ENCODE measurements at places on chromosomes 1 and 21.

- no peak for DNase-seq
Observed at GRCh38 chr1:19768353-19769210, 31.1 kb downstream of the TMCO4 start.

DNA sequence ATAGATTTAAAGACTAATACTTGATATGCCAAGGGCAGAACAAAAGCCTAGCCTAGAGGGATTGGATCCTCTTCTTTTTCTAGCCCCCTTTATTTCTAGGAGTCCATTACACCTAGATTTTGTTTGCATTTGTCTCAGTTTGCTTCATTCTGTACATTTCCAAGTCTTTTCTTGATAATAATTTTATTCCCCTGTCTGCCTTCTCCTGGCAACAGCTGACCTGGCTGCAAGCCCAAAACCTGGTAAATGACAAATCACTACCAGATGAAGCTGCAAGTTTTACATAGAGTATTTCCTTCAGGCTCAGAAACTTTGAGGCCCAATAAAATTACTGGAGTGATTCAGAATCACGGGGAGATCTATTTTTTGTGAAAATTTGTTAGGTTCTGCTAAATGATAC is 36.5 kb upstream of the LHX8 start:
- no peak for DNase-seq

DNA sequence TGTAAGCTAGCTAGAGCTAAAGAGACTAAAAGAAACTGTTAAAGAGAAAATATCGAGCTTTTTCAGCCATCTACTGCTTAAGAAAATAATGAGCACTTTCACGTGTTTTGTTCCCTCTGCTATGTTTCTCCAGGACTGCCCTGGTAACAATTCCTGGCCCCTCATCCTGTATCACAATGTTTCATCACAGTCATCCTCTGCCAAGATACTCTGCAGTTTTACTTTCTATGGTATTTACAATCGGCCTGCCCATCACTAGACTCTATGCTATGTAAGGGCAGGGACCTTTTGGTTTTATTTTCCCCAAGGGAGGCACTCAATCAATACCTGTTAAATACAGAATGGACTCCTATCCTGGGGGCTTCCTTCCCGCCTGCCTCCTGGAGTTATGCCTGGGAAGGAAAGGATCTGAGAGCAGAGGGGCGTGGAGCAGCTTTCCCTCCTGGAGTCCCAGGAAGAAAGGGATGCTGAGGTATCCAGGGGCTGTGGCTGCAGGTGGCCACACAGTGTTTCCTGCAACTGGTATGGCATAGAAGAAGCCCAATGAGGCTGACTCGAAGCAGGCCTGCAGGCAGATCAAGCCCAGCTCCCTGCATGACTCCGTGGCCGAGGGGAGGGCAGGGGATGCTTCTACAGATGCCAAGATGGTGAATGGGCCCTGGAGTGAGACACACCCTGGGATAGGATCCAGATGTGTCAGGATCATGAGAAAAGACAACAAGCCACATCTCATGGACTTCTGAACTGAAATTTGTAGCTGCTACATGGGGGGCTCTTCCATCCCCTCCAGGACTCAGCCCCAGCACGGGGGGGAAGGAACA is 52.9 kb downstream of the MATN1 start:
- DNase-seq: no peak

- no peak for DNase-seq
Observed at GRCh38 chr1:246428542-246429308, 78.4 kb downstream of the SMYD3 start.

DNA sequence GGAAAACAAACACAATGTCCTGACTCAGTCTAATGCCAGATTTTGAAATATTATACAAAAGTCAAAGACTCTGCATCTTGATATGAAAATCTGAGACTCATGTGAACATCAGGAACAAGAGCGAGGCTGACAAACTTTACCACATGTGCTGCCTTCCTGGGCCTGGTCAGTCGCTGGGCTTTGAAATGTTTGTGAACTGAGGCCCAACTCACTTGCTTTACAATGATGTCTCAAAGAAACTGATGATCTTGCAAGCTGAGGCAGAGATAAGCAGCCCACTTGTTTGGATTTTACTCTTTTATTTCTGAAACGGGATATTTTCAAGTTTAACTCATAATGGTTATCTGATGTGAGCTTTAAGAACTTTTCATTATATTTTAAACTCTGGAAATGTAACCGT is 2.1 kb downstream of the BCAR3 start:
- DNase-seq: no peak

- no peak for DNase-seq
Observed at GRCh38 chr1:209527372-209527771, 56.1 kb upstream of the CAMK1G start.

GRCh38 chr21:33360281-33360680 is 35.5 kb downstream of the IFNAR1 start:
- DNase-seq: no peak

GRCh38 chr1:64337926-64338325 is 132.0 kb upstream of the CACHD1 start:
- DNase-seq: no peak

GRCh38 chr21:35023396-35024070 is 25.6 kb downstream of the RUNX1 start:
- DNase-seq: peak; percentile 71

GRCh38 chr1:231188072-231188471 is 26.2 kb downstream of the TRIM67 start:
- DNase-seq: no peak
